Germinal center (tissue), 1 donor: ENCODE measurements at places on chromosomes 5 and 9.
A peak's percentile ranks its signal among the peaks of the same experiment; 100 is the strongest.

DNA sequence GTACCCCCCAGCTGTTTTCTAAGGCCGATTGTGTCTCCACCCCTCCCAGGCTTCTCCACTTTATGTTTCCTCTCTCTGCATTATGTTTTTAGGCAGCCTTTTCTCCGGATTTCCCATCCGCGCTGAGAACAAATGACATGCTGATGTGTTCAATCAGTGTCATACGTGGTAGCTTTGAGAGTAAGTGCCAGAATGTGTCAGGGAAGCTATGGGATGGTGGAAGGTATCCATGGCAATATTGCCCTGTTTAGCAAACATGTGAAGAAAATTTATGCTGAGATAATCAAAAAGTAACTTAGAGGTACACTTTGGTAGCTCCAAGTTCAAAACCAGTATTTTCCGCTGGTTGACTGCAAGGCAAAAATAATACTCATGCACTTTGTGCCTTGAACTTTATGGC lies 36.6 kb upstream of the LECT2 start:
- no peak for DNase-seq

GRCh38 chr9:123225995-123226394 lies 42.4 kb downstream of the STRBP start:
- no peak for DNase-seq

DNA sequence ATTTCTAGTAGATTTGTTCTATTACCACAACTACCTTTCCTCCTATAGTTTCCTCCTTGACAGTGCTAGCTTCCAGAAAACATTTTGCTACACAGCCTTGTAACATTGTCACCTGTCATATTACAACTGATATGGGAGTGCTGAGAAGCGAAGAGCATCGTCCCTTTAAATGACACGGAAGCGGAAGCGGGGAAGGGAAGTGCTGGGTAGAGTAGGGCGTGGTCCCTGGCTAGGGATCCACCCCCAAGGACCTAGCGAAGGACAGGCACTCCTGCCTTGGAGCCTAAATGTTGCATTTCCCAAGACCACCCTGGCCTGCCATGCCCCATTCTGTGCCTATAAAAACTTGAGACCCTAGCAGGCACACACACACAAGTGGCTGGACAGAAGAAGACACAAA lies 57.4 kb upstream of the RANBP6 start:
- no peak for DNase-seq

GRCh38 chr5:107487056-107487542 lies 183.6 kb downstream of the EFNA5 start:
- DNase-seq: no peak

GRCh38 chr9:89418474-89418845 lies 79.5 kb downstream of the SEMA4D start:
- DNase-seq: no peak

GRCh38 chr5:107867266-107867665 lies 196.5 kb upstream of the EFNA5 start:
- DNase-seq: no peak

GRCh38 chr9:85215961-85216360 lies 525.8 kb downstream of the AGTPBP1 start:
- no peak for DNase-seq

DNA sequence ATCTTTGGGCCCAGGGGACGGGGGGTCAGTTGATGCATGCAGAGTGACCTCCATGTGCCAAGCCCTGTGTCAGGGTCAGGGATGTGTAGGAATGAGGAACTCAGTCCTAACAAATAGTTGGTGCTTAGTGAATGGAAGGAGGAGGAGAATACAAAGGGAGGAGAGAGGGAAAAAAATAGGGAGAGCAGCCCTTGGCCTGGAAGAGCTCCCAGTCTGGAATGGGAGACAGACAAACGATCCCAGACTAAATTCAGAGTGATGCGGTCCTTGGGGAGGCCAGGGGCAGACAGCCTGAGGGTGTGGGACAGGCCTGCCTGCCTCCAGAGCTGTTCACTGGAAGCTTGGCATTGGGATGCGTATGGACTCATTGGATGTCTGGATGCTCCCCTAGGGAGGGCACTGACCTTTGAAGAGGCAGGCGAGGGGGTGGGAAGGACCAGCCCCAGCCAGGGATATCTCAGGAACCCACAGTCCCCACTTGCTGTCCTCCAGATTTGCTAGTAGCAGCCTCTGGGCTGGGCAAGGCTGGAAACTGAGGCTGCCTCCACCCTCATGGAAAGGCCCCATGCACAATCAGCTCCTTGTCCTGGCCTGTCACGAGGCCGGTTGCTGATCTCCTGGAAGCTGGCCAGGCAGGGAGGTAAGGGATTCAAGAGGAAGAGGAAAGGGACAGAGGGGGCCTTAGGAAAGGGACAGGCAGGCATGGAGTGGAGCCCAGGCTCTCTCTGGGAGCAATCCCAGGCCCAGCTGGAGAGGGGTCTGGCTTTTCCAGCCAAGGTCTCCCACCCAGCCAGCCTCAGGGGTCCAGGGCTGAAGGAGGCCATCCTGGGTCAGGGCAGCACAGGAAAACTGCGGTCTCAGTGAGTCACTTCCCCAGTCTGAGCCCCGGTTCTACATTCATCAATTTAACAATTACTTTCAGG lies 69.0 kb upstream of the GGTA1 start:
- no peak for DNase-seq

- no peak for DNase-seq
Measured at GRCh38 chr5:31329715-31330114, 136.2 kb downstream of the CDH6 start.

DNA sequence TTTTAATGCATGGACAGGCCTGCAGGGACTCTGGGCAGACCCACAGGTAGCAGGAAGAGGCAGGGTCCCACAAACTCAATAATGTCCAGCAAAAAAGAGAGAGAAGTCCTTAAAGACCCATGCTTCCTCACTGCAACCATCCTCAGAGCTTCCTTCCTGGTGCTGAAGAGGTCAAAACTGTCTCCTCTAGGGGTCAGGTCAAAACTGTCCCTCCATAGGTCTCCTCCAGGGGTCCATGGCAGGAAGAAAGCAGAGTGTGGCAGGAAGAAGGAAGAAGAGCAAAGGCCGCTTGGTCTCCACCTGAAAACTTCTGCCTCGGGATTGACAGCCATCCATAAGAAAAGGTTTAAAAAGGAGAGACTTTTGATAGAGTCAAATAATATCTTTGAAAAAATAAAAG lies 261.9 kb upstream of the TRIM32 start:
- no peak for DNase-seq

DNA sequence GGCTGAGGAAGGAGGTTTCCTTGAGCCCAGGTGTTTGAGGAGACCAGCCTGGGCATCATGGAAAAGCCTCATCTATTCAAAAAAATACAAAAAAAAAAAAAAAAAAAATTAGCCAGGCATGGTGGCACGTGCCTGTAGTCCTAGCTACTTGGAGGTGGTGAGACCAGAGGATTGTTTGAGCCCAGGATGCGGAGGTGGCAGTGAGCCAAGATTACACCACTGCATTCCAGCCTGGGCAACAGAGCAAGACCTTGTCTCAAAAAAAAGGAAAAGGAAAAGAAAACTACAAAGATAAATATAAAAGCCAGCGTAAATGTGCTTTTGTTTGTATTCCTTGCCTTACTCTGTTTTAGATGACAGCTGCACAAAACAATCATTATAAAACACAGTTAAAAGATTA lies 2249.2 kb upstream of the C9orf72 start:
- DNase-seq: no peak

DNA sequence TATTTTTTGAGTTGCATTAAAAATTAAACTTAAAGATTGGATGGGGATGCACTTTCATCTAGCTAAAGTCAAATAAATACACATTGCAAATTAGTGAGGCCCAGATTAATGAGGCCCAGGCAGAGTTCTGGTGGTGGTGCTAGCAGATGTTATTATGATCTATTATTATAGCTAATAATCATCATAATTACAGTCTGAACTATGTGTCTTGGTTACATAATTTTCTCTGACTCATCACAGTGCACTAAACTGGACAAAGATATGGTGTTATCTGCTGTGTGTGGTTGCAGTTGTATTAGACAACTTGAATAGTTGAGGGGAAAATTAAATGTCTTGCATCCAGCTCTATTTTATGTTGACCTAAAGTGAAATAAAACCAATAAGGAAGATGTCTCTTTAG lies 568.8 kb downstream of the TLR4 start:
- no peak for DNase-seq

DNA sequence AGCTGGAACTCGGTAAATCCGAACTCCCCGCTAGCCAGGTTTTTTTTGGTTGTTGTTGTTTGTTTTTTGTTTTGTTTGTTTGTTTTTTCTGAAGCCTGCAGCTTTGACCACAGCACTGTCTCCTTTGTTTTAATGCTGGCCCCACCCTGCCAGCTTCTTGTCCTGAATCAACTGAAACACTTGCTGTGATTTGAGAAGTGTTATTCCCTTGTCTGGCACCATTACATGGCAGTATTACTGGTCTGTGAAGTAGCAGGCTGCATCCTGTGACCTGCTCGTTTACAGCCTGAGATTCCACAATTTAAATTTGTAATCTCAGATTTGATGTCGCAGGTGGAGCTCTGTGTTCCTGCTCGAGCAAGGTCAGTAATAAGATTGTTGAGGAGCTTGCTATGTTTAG lies 1.4 kb upstream of the SLC36A2 start:
- DNase-seq: no peak

DNA sequence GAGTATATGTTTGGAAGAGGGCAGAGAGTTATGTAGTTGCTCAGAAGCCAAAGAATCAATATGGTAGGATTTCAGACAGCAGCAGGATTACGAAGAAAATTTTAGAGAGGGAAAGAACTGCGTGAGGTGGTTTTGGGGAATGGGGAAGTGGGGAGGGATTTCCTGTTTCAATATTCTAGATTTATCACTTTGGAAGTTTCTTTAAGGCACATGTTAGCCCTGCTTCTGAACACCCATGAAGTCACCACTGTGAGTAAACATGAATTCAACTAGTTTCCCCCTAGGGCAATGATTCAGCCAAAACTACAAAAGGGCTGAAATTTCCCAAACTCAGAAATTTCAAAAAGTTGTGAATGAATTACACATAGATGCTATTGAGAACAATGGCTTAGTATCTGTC lies 132.2 kb downstream of the EBF1 start:
- no peak for DNase-seq

DNA sequence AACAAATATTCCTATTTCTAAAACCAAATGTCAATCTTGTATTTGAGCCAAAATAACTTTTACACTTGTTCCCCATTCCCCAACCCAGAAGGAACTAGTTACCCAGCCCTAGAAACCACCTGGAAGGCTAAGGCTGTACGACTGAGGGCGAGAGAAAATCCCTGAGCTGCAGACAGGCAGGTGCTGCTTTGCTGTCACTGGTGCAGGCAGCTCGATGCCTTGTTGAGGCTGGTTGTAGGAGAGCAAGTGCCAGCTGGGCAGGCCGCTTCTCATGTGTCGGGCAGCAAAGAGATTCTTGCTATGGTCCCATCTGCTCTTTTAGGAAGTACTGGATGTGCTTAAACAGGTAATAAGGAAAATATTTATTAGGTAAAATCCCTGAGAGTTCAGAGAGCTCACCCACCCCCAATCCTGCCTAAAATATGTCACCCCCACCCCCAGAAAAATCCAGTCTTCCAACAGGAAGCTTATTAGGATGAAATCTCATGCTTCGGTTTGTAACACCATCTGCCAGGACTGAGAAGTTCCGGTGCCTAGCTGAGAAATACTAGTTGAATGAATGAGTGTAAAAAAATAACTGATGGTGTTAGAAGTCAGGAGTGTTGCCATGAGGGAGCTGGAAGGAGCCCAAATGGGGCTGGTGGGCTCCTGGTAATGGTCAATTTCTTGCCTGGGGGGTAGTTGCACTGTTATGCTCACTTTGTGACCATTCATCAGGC lies 91.1 kb upstream of the DMRT1 start:
- peak; percentile 40 for DNase-seq

GRCh38 chr9:72333709-72334108 lies 31.3 kb downstream of the ZFAND5 start:
- no peak for DNase-seq

DNA sequence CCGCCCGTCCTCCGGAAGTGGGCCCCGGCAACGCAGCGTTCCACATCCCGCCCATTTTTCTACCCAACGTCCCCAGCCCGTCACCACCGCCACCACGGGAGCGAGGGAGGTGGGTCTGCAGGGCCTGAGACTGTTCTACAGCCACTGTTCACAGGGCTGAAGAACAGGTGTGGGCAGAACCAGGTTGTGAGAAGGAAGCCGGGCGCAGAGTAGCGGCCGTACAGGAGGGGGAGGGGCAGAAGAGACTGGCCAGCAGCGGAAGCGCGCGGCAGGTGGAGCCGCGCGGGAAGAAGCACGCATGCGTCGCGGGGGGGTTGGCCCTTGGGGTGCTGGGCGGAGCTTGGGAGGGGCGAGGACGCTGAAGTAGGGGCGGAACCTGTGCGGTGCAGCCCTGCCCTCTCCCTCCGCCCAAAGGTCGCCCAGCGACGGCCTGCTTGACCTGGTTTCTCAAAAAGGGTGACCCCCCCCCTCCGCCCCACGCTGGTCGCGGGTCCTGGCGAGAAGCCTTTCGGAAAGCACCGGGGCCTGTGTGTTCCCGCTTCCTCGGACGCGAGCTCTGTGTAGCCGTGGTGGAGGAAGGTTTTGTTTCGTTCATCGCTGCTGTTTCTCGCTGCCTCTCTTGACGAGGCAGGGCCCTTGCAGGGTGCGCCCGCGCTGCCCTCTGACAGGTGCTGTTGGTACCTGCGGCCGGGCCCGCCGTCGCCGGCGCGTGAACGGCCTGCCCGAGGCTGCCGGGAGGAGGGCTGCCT lies 7.8 kb upstream of the MGAT1 start:
- peak; percentile 96 for DNase-seq

DNA sequence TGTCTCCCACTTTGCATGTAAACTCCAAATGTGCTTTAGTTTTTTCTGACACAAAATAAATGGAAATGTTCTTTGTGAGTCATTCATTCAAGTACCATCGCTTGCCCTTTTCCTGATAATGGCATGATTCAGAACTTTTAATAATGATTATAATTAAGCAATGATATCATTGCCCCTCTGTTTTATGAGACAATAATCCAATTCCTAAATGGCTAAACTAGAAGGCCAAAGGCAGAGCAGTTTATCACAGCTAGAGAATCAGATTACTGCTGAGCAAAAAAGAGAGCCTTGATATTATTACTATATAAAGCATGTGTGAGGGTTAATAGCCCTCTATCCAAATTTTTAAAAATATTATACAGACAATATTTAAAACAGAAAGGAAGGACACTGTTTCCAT lies 484.2 kb upstream of the PTPRD start:
- DNase-seq: no peak

GRCh38 chr9:90000925-90001324 lies 396.1 kb downstream of the GADD45G start:
- DNase-seq: no peak

- no peak for DNase-seq
Measured at GRCh38 chr5:115644046-115644445, 18.2 kb upstream of the TMED7 start.
